ENCODE measurements at places on chromosomes 11 and 22.

GRCh38 chr11:125943661-125944349 lies 2.0 kb upstream of the VSIG10L2 start:
- DNase-seq: no peak

- DNase-seq: no peak
Observed at GRCh38 chr11:109424901-109425300, 2.9 kb downstream of the C11orf87 start.

DNA sequence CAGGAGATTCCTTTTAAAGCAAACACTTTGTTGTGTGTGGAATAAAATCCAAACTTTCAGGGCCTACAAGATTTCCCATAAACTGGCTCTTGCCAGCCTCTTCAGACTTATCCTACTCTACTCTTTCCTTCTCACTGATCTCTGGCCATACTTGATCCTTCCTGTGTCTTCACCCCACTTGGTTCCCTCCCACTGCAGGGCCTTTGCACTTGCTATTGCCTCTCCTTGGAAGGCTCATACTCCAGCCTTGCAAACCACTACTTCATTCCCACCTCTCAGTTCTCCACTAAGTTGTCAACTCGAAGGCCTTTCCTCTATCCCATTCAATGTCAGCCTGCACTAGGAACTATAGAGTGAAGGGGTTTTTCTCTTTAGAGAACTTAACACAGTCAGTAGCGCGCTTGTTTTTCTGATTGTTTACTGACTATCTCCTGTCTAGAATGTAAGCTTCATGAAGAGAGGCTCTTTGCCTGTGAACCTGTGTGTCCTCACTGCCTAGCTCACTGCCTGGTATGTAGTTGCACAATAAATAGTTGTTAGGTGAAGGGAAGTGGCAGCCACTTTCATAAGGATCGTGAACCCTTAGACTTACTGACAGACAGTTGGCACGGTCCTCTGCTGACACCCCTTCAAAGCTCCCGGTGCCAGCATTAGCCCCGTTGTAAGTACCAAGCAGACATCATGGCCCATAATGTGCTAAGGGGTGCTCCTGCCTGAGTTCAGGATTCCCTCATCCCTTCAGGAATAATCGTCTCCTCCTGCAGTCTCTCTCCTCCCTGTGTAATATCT lies 833 bp upstream of the ME3 start:
- DNase-seq: no peak

DNA sequence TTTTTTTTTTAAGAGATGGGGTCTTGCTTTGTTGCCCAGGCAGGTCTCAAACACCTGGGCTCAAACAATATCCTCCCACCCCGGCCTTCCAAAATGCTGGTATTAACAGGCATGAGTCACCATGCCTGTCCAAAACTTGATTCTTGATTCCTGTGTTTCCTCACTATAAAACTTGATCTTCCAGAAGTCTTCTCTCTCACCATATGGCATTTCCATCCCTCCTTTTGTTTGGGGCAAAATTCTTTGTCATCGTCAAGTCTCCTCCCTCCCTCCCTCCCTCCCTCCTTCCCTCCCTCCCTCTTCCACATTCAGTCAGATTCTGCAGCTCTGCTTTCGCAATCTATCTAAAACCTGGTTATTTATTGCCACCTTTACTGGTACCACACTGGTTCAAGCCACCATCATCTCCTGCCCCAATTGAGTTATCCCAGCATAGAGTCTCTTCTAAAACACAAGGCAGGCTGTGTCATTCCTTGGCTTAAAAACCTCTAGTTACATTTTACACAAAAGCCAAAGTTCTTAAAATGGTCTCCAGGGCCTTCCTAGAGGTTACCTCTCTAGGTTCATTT lies 65.0 kb upstream of the HORMAD2 start:
- DNase-seq: no peak

DNA sequence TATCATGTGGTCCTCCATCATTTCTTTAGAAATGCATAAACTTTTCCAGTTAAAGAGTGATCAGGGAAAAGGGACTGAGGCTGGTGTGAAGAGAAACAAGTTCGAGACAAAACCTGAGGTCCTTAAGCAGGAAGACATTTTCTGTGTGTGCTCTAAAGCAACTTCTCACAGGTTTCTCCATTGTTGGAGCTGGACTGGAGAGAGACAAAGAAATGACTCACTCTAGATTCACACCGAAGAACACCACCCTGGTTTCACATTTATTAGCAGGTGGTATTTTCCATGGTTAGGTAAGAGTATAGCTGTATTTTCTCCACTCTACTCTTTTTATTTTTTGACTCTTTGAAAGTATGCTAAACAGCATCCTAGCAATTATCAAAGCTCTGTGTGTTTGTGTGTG lies 736.4 kb downstream of the KCNA4 start:
- DNase-seq: no peak

DNA sequence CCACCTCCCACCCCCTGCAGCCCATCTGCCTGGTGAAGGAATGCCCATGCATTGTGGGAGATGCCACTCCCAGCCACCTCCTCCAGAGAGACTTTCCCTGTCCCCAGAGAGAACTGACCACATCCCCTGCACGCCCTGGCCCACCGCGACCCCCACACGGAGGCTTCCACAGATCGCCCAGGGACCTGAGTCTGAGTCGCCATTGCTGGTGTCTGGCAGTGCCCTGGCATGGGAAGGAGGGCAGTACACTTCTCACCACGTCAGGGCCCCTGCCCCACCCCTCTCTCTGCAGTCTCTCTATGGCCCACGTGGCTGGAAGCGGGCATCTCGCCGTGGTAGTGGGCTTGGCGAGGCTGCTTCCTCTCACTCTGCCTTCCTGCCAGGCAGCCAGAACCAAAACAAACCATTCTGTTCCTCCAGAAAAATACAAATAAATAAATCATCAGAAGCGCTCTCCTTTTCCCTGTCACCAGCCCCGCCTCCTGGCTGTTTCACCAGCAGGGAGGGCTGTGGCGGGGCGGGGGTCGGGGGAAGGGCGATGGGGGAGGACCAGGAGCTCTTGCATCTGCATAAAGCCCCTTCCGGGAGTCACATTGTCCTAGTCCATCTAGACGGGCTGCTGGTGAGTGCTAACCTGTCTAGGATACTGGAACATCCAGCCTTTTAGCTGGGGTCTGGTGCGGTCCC lies 20.9 kb downstream of the SHISAL1 start:
- DNase-seq: no peak

DNA sequence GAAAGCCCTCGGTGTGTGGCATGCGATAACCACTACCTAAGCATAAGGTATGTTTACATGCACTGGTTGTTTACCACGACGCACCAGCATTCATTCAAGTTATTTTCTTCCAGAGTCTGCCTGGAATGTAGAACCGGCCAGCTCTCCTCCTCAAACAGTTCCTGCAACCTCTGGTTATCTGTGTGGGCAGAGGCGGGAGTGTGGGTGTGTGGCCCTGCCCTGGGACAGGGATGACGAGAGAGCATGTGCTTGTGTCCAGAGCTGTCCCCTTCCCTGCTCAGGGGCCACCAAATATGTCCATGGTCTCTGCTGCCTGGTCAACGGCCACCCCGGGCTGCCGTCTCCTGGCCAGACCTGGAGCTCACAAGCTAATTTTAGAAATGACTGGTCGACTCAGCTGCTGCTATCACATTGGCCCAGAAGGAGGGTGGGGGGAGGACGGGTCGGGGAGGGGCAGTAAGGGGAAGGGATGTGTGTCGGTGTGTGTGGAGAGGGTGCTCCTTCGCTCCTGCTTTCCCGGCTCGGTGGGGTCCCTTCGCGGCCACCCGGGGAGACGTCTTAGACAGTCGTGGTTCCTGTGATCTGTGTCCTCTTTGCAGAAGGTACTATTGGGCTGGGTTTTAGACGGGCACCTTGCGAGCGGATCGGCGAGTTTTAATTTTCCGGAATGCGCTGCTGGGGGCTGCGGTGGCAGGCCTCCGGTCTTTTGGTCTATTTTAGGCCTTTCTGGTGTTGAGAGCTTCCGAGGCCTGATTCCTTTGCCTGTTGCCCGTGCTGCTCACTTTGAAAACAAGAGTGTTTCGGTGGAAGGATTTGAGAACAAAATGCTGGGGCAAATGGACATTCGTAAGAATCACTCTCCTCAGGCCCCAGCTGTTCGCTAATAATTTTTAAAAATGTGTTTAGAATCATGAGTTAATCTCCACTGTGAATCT lies at the start of gene MYO18B:
MYO18B (plus strand) TSS at position 497 of the 935 bp plus-strand sequence. CDS start 18,905 bp downstream, outside the sequence.
- DNase-seq: peak; percentile 64

- DNase-seq: no peak
Observed at GRCh38 chr11:2777386-2777785, 77.6 kb upstream of the KCNQ1OT1 start.

GRCh38 chr22:40190501-40190900 lies 12.8 kb downstream of the TNRC6B start:
- peak; percentile 39 for DNase-seq

DNA sequence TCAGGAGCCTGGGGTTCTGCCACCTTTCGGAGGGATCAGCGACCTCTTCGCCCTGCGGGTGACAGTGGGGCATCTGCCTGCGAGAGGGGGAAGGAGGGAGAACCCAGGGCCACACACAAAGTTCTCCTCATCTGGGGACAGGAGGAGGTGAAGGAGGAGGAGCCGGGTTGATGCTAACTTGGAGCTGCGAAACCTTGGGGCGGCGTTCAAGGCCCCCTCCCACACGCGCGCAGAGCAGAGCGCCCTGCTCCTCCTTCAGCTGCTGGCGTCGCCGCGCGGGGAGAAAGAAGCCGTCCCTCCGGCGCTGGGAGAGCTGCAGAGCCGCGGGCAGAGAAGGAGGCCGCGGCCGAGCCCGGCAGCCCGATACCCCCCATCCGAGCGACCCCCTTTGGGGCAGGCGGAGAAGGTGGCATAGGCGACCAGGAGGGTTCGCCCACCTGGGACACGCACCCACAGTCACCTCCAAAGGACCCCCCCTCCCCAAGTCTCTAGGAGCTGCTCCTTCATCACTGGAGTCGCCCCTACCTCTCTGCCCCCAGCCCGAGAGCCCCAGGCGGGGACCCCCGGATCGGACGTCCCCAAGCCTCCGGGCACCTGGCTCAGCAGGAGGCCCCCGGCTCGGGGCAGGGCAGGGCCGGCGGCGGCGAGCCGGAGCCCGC lies at the start of gene RASD2:
RASD2 (plus strand) TSS at position 237 of the 659 bp plus-strand sequence. CDS start 5,979 bp downstream, outside the sequence.
- peak; percentile 53 for DNase-seq

Measured in left cardiac atrium (tissue), 4 donors.